ENCODE measurements at places on chromosomes 4 and X.

- no peak for DNase-seq
Measured at GRCh38 chr4:3776166-3777032, 10.2 kb downstream of the ADRA2C start.

DNA sequence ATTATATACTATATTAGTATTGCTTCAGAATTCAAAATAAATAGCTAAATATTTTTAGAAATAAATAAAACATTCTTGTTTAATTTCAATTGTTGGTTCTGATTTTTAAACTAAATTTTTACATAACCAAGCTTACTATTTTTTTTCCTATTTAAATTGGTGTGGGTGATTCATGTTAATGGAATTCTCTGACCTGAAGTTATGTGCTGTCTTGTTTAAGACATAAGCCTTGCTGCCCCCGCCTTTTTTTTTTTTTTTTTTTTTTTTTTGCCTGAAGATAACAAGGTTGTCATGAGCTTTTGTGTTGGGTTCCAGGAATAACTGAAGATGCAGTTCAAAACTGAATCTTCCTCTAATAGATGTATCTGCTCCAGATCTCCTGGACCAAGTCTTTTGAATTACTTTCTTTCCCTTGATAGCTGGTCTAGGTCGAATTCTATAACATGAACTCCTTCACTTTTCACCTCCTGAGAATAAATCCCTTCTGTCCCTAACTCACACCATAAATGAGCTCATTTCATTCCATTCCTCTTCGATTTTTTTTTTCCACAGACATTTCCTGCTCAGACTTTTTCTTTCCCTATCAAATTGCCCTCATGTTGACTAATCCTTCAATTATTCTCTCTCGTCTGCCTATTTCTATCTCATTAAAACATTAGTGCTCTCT is 261.5 kb upstream of the FTHL17 start:
- no peak for DNase-seq

DNA sequence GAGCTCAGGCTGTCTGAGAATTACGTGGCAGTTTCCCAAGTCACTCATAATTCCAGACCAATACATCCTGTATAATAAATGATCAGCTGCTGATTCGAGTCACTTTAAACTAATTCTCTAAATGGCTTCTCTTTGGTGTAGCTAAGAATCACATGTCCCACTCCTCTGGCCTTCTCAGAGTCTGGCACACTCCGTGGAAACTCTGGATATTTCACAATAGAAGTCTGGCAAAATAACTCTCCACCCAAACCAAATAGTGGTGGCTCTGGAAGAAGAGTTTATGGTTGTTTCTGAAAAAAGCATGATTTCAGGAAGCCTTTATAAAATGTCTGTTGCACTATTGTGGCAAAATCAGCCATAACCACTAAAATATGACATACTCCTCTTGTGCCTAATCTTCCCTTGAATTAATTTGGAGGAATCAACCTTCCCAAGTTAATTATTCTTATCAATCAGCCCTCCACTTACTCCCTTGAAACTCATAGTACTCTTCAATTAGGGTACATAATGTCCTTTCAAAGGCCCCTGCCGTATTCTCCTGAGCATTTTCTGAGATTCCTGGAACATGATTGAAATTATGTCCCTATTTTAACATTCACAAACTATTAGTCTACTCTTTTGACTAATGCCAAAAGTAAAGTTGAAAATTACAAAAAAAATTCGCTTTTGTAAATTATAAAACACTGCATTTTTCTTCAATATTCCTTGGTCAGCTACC is 991.6 kb downstream of the FAT4 start:
- DNase-seq = no peak

DNA sequence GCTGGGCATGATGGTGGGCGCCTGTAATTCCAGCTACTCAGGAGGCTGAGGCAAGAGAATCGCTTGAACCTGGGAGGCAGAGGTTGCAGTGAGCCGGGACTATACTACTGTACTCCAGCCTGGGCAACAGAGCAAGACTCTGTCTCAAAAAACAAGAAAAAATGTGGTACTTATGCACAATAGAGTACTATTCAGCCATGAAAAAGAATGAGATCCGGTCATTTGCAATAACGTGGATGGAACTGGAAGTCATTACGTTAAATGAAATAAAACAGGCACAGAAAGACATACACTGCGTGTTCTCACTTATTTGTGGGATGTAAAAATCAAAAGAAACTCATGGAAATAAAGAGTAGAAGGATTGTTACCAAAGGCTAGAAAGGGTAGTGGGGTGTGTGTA is 12.1 kb downstream of the RPGR start:
- no peak for DNase-seq

- no peak for DNase-seq
Measured at GRCh38 chrX:12798601-12799000, 7.4 kb downstream of the PRPS2 start.
